Renal cortical epithelial cell (primary cell): ENCODE measurements at places on chromosomes 3 and 15.

GRCh38 chr3:138673641-138674530, 65.3 kb downstream of the FAIM start:
- peak; percentile 95 for DNase-seq

- DNase-seq = no peak
Measured at GRCh38 chr3:42533161-42533897, 30.9 kb downstream of the VIPR1 start.

GRCh38 chr3:12879191-12879815, 37.9 kb upstream of the RPL32 start:
- no peak for DNase-seq

DNA sequence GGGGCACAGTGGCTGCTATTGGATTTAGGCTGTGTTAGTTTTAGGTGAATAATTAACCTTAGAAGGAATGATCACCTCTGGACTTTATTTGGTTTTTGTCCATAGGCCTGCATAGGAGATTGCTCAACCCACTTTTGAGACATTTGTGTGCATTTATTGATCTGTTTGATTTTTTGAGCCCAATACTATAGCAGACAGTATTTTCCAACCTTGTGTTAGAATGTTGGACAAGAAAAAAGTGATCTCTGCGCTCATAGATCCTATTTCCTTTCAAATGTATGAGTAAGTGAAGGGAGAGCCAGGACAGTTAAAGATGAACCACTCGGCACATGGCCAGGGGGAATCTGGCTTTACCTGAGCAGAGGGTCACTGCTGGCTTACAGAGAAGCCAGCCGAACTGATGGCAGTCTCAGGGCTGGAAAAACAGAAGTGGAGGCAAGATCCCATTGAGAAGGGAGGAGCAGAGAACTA, 8.8 kb upstream of the TOPBP1 start:
- DNase-seq = no peak

GRCh38 chr15:80559320-80559693, 135.8 kb upstream of the ABHD17C start:
- DNase-seq = no peak

- DNase-seq = no peak
Measured at GRCh38 chr15:77335298-77335697, 84.6 kb downstream of the PEAK1 start.

- no peak for DNase-seq
Measured at GRCh38 chr15:36863570-36863969, 236.8 kb downstream of the MEIS2 start.
